ENCODE measurements at places on chromosomes 3 and 15.

DNA sequence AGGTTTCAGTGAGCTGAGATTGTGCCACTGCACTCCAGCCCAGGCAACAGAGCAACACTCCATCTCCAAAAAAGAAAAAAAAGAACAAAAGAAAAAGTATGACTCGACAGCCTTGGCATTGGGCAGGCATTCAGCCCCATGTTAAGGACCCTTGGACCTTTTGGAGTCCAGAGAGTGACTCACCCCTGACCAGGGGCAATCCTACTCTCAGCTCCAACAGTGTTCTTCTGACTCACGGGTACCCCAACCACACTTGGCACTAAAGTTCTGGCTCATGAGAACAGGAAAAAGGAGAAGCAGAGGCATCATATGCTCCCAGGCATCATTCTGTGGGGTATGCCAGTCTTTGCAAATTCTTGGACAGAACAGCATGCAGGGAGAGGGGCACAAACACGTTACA, 252.4 kb upstream of the HES1 start:
- no peak for DNase-seq

DNA sequence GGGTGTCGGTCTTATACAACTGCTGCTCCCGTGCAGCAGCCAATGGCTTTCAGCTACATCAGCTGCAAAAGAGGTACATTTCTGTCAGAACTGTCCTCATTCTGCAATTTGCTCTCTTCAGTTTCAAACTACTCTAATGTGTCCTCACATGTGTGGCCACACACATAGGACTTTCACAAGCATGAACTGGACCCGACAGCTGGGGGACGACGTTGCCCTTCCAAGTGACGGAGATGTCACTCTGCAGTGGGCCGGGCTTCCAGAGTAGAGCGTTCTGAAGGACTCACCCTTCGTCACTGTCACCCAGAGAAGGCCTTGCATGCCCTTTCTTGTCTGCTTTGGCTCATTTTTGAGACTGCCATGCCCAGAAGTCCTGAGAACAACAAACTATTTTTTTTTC, 189.8 kb downstream of the ATP10A start:
- no peak for DNase-seq

- DNase-seq, result no peak
Observed at GRCh38 chr3:71075494-71075893, 508.0 kb downstream of the FOXP1 start.

- no peak for DNase-seq
Observed at GRCh38 chr3:9028134-9028533, 64.9 kb upstream of the RAD18 start.

DNA sequence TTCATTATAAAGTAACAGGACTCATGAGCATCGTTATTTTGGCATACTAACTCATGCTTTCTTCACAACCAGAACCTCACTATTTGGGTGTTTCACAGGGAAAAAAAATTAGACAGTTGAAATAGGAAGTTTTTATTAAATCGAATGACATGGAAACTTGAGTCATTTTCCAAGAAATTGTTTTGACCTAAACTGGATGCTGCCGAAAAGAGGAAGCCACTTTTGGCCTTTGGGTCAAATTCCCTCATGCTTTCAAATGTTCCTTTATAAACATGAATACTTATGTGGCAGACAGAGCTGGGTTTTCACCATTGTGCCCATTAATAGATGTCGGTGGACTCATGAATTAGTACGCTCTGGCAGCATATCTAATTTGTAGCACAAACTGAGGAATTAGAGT, 224.9 kb downstream of the MCTP2 start:
- no peak for DNase-seq

DNA sequence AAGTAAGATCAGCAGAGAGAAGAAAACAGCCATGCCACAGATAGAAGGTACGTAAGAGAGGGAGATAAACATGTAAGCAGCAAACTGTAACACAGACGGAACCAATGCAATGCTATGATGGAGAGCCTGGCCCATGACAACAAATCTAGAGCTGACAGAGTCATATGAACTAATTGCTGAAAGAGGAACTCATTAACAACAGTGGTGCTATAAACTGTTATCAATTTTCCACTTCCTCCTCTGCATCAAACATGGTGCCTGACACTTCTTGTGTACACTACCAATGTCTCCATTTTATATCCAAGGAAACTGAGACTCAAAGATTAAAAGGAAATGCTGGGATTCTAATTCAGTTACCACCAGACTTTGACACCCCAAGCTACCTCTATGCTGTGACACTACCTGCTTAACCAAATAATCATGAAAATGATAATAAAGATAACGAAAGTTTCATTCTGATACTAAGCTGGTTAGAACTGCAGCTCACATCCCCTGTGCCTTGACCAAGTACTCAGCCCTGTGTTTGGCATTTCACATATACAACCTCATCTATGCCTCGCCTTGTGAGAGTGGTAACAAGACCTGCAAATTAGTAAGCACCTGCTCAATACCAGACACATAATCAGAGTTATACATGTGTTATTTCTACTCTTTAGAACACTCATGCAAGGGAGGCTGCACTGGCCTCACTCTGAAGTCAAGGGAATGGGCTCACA, 79.3 kb downstream of the ANO10 start:
- DNase-seq, result no peak

DNA sequence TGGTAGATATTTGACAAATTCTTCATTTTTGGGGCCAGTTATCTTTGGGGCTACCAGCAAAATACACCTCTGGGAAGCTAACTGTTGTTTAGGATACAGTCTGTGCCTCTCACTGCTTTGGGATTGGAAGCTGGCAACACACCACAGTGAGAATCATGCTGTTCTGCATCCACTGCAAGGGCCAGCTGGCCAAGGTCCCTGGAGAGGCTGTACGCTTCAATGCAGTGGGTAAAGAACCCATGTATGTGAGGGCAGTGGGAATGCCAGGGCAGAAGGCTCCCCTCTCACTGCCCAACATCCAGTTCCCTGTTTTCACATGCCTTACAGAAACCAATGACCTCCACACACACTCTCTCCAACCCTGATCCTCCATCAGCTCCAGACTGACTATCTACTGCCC, 20.1 kb downstream of the ZDHHC3 start:
- DNase-seq, result no peak

DNA sequence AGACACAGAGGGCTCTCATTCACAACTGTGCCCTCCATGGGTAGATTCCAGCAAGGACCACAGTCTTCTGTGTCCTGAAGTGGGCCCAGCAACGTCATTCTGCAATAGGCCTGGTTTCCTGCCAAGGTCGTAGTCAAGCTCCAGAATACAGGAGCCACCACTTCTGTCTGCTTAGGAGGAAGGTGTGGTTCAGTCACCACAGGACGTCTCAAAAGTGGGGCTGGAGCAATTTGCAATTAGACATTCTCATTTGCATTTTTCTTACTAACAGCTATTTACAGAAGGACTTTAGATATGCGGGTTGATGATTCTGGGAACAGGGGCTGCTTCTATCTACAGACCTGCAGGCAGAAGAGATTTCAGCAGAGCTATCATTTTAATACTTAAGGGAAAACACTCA, 58.7 kb upstream of the MYRIP start:
- no peak for DNase-seq

GRCh38 chr3:166110102-166110501, 272.9 kb upstream of the BCHE start:
- no peak for DNase-seq

- DNase-seq, result no peak
Observed at GRCh38 chr3:29427266-29428103, 146.6 kb downstream of the RBMS3 start.

- no peak for DNase-seq
Observed at GRCh38 chr3:53142986-53143385, 12.8 kb upstream of the RFT1 start.

DNA sequence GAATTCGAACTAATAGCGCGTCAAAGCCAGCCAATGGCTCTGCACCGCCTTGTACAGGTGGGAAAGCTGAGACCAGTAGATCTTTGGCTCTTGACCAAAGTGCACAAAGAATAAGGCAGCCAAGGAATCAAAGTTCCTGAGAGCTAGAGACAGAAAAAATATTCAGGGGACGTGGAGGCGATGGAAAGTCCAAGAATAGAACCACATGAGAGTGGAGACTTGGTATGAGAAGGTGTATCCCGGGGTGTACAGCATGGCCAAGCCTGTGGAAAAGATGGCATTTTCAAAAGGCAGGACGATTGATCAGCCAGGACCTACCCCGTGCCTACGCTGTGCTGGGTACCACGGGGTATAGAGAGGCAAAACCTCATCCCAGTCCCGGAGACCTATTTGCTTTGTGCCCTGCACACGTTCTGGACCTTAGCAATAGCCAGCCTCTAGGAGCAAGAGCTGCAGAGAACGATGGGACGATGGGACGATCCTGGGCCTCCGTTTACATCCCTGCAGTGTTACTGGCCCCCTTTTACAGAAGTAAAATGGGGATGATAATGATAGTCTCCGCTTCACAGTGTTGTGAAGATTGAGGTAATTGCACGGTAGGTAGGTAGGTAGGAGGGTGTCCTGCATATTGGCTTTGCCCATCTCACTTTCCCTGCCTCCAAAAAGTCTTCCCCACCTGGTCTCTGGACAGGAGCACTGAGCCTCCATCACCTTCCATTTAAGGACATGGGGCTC, 583 bp upstream of the RBSN start:
- no peak for DNase-seq

- no peak for DNase-seq
Observed at GRCh38 chr15:70356919-70357318, 259.2 kb upstream of the TLE3 start.

DNA sequence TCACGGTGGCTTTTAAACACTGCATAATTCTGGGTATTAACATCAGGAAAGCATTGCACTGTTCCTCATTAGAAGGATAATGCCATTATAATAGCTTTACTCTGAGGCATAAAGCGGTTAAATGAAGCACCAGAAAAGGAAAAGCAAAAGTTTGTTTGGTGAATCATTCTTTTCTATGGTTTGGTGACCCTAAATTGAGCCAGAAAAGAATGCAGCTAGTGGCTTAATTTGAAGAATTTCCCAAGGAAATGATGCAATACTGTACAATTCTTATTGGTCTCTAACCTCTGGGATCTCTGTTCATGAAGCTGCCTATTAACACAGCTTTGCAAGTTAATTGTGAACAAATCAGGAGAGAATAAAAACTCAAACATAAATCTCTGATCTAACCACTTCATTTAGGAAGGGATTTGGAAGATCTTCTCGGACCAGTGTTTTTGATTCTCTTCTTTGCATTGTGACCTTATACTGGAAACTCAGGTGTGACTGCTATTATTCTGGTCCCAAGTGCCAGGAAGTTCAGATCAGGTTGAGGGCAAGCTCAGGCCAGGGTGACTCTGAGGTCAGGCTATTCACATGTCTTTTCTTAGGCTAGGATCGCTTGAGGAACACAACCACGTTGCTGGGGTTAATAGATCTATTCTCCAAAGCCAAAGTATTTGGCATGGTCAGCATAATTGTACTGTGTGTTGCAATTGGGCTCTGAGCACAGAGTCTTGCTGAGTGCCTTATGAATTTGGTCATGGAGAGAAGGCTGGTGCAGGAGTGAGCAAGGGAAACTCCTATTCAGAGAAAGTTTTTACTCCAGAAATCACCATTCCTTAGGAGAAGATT, 11.3 kb upstream of the DLG1 start:
- DNase-seq, result no peak

DNA sequence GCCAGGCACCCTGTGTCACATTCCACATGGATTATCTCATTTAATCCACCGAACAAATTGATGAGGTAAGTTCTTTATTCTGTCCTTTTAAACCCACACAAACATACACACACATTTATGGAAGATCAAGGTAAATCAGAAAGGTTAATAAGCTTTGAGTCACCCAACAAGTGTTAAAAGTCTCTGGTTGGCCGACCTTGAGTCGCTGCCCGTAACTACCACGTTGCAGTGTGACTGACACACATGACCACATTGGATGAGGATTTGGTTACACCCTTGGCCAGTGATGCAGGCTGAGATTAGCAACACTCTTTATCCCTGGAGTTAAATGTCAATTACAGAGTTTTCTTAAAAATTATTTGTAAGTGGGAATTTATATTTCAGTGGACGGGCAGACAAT, 19.2 kb downstream of the FOXP1 start:
- DNase-seq, result no peak

- no peak for DNase-seq
Observed at GRCh38 chr15:80967991-80968510, 21.6 kb downstream of the MESD start.

- no peak for DNase-seq
Observed at GRCh38 chr3:145959457-145960088, 201.4 kb downstream of the PLOD2 start.

GRCh38 chr15:76983590-76984375, 11.1 kb upstream of the PSTPIP1 start:
- no peak for DNase-seq

DNA sequence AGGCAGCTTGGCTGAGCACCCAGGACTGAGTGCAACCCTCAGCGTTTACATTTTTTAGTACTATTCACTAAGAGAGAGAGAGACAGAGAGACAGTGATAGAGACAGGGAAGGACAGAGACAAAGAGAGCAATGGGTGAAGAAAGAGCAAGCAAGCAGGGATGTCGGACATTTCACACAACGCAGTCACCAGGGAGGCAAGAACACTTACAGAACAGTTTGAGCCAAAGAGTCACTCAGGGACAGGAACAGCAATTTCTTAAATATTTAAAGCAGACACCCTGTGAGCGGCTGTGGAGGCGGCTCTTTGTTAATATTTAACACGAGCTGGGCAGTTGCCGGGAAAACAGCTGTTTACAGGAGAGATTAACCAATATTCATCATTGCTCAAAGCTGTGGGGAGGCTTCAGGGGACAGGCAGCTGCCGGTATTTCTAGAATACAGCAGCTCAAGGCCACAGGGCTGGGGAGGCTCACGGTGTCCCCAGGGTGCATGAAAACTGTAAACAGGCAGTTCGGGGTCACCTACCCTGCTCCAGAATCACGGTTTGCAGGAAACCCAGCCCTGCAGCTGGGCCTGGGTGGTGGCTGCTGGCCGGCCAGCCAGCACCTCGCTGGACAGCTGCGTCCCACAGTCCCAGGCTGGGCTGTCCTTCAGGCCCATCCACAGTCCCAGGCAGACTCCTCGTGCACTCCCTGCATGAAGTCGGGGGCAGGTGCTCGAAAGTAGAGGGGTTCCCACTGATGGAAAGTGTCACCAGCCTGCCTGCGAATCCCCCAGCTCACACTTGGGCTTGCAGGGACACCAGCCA, 38.8 kb upstream of the PCSK6 start:
- no peak for DNase-seq

DNA sequence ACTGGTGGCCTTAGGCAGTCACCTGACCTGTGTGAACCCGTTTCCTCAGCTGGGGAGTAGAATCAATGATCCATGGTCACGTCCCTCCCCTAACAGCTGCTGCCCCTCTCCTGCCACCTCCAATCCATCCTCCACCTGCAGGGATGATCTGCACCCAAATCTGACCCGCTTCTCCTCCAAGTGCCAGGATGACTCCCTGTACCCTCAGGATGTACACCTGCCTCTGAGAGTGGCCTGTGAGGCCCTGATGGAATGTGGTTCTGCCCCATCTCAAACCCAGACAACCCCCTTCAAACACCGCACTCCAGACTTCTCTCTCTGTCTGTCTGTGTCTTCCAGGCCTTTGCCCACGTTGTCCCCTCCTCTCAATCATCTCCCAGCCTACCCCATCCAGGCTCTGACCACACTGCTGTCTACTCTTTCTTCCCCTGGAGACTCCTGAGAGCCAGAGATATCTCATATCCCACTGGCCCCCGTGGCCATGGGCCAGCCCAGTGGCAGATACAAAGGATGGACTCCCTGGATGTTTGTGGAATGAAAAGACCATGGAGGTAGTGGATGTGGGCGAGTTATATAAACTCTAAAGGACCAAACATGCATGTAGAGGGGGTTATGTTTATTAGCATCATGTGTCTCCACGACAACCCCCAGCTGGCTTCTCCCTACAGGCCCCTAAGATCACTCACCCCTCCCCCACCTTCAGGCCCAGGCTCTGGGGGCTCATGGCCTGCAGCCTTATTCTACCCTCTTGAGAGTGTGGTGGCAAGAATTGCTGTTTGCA, 84.9 kb downstream of the SMAD6 start:
- DNase-seq, result no peak

All from activated T-helper 9 cell treated with anti-CD3 and anti-CD28 coated beads, Interleukin-2, amount 50 U/mL, for 16 hours (primary cell).